ENCODE measurements at places on chromosomes 4 and X.

- DNase-seq: no peak
Measured at GRCh38 chr4:168409089-168409801, 71.0 kb downstream of the DDX60L start.

DNA sequence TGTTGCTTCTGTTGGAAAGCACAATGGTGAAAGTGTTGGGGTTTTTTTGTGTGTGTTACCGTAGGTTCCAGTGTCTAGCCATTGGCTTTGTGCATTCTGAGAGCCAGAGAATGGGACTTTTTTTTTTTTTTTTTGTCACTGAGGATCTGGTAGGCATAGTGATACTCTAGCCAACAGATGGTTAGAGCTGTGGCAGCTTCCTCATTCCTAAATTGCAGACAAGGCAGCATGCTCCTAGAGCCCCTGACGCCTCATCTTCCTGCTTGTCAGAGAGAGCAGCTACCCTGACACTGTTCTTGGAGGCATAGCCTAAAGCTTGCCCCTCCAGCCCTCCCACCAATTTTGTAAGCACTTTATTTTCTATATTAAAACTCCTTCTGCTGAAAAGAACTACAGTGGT is 27.0 kb downstream of the ARHGEF9 start:
- no peak for DNase-seq

DNA sequence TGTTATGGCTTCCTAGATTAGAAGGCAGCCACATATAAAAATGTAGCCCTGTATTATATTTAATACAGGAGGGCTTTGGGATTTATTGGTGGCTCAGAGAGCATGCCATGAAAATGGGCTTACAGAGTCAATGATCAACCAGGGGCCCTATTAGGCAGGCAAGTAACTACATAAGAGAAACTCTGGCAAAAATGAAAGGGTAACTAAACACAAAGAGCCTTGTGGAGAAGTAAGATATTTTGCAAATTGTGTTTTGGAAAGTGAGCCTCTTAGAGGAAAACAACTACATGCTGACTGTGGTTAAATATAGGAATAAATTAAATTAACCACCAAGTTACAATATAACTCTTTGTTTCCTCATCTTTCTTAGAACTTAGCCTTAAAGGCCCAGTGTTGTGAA is 5.5 kb downstream of the SAT1 start:
- DNase-seq: no peak

- no peak for DNase-seq
Measured at GRCh38 chr4:78675325-78675724, 100.8 kb upstream of the BMP2K start.

GRCh38 chr4:165192500-165192898 is 14.9 kb upstream of the KLHL2 start:
- no peak for DNase-seq
